ENCODE measurements at places on chromosomes 6 and 20.
A peak's percentile ranks its signal among the peaks of the same experiment; 100 is the strongest.

GRCh38 chr6:82750556-82750955, 315.1 kb downstream of the UBE3D start:
- peak; percentile 12 for DNase-seq

DNA sequence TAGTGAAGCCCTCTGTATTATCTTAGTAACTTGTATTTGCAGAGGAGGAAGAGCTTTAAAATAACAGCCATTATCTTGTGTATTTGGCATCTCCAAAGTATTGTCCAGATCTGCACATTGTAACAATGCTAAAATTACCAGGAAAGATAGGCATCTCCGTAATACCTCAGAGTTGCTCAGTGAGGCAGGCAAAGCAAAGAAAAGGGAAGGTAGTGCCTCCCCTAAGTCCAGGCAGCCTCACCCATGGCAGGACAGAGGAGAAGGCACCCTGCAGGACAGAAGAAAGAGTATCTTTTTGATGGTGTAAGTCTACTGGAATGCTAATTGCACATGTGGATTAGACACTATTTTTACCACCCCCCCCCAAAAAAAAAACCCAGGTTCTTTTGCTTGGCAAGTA, 13.6 kb upstream of the SSTR4 start:
- no peak for DNase-seq

GRCh38 chr20:2762578-2763131, 37.8 kb downstream of the CPXM1 start:
- DNase-seq: no peak

DNA sequence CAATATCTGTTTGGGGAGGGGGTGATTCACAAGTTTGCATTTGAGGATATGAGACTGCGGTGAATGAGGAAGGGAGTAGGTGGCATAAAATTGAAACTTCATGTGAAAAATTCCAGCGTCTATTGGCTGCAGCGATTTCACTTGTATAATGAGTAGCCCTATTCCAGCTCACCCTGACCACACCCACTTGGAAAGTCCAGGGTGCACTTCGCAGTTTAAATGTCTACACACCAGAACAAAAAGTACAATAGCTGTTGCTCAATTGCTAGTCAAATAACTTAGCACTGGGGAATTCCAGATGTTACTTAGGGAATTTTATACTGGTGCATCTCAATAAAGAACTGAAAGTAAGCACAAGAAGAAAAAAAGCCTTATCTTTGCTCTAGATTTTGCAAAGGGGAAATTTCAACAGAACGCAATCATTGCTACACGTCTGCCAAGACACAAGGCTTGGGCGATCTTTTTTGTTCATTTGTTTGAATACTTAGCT, 6.3 kb downstream of the TNFAIP3 start:
- DNase-seq: peak; percentile 43

- DNase-seq: no peak
These were observed 15.7 kb downstream of the ATG5 start for GRCh38 chr6:106309766-106310373.

DNA sequence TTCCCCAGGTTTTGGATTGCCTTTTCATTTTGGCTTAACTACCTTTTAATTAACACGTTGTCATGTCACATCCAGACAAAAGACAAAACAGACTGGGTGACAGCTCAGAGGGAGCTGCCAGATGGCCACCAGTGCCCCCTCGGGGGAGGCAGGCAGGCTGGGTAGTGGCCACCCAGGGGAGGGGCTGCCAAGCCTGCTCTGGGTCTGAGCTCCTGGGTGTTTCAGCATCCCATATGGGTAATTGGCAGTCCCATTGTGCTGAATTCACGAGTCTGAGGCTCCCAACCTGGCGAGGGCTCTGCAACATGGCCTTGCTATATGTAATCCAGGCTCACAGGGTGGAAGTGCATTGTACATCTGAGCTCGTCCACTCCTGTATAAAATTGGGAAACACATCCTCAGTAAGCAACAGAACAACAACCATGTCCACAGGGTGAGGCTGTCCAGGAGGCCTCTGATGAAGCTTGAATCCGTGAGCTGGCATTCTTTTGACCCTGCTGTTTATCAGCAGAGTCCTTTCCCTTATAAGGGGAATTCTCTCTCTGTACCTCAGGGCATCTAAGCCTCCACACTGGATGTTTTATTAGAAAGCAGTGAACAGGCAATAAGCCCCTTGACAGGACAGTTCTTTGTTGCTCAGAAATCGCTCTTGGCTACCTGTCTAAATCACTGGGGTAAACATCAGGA, 111.7 kb upstream of the SLC22A23 start:
- no peak for DNase-seq

GRCh38 chr20:39259808-39260207, 297.7 kb downstream of the DHX35 start:
- no peak for DNase-seq

- no peak for DNase-seq
These were observed 86.9 kb downstream of the SLC22A23 start for GRCh38 chr6:3369985-3370360.

GRCh38 chr6:3277251-3277650, 18.5 kb downstream of the PSMG4 start:
- DNase-seq: no peak

GRCh38 chr6:837380-837779, 144.4 kb upstream of the EXOC2 start:
- no peak for DNase-seq

DNA sequence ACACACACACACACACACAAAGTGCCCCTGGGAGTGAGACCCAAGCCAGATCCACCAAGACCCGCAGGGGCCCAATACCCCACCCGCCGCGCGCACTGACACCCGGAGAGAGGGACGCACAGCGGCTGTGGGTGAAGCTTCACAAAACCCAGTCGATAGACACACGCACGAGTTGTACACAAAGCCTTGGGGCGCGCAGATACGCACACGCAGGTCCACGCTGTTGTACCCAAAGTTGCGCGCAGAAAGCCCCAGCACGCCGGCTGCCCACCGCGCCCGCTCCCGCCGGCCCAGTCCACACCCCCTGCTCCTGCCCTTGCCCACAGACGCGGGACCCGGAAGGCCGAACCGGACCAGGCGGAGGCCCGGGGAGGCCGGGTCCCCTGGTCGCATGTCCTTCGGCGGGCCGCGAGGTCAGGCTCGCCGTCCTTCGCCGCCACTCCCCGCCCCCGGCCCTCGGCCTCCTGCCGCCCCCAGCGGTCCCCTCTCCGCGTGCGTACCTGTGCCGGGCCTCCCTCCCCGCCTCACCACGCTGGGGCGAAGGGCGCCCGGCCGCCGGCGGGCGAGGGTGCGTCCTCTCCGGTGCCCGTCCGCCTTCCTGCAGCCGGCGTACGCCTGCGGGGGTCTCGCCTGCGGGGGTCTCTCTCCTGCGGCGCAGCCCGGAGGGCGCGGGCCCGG, at the start of gene TMEM74B:
TMEM74B (minus strand) TSS at position 344 of the 678 bp plus-strand sequence. CDS start 1,180 bp downstream, outside the sequence.
- DNase-seq: no peak

DNA sequence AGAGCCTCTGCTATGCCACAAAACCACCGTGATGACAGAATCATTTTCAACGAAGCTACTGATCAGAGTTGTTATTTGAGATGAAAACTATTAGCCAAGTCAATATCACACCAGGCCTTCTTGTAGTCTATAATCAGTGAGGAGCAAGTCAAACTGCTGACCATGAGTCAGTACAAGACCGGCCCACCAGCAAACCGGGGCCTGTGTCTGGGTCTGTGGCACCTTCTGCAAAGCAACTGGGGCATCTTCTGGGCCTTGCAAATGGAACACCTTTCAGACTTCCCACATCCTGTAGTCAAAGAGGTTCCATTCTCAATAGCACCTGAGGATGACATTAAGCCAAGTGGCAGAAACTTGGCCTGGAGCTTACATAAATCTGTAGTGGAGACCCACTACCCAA, 38.5 kb downstream of the CPXM1 start:
- DNase-seq: no peak

GRCh38 chr20:46494077-46494476, 19.3 kb downstream of the ZNF334 start:
- no peak for DNase-seq

DNA sequence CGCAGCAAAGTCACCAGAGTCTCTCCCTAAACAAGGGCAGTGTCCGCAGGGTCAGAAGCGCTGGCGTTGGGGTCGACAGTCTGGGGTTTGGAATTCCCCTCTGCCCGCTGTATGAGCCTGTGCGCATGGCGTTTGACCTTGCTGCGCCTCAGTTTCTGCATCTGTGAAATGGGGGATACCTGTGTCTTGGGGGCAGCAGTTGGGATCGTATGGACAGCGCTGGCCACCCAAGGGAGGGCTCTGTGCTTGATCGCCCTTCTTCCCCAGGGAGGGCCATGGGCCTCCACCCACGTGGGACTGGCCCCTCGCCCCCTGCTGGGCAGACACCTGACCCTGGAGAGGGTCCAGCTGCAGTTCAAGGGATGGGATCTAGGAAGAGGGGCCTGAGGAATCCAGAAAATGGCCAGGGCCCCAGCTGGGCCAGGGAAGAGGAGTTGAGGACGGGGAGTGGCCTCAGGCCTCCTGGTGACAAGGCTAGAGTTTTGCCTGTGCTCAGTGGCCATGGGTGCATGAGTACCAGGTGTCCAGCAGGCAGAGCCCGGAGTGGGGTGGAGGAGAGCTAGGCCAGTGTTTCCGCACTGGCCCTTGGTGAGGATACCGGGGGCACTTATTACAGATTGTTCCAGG, 26.4 kb upstream of the PHACTR3 start:
- no peak for DNase-seq

GRCh38 chr6:33427585-33428223, 7.8 kb downstream of the SYNGAP1 start:
- DNase-seq: peak; percentile 65

DNA sequence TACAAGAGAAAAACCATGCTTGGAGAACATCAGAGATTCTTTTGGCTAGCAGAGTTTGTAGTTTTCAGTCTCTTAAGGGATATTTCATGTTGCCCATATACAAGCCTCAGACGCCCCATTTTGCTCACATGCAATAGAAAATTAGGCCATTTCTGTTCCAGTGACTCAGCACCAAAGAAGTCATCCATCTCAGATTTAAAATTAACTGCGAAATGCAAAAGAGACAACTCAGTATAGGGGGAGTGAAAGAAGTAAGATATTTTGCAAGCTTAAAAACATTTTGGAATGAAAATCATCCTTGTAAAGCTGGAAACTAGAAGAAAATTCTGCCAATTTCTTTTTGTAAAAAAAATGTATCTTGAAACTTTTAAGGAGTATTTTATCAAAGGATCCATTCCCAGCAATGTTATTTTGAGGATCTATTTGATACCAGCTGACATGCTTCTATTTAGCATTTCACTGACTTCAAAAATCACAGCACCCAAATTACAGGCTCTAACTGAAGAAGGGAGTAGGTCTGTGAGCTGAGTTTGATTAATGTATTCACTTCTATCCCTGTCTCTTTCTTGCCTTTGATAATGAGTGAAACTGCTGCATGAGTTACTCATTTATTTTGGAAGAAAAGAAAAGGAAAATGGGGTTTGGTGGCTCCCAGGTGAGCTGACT, 223.7 kb upstream of the SULF2 start:
- no peak for DNase-seq

GRCh38 chr6:159815410-159815809, 15.3 kb downstream of the PNLDC1 start:
- no peak for DNase-seq

DNA sequence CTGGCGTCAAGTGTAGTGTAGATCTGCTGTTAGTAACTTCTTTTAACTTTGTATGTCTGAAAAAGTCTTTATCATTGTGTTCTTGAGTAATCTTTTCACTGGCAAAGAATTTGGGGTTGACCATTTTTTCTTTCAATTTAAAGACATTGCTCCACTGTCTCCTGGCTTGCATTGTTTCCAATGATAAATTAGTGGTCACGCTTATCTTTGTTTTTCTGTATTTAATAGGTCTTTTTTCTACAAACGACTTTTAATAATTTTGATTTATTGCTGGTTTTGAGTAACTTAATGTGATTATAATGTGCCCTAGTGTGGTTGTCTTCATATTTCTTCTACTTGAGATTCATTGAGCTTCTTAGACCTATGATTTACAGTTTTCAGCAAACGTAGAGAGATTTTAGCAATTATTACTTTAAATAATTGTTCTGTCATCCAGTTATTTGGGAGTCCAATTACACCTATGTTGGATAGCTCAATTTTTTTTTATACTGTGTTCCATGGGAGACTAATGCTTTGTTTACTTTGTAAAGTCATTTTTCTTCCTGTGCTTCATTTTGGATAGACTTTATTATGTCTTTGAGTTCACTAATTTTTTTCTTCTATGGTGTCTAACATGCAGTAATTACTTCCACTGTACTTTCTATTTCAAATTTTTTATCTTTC, 38.3 kb upstream of the HEY2 start:
- DNase-seq: no peak

GRCh38 chr20:58040447-58041290, 187.8 kb downstream of the ANKRD60 start:
- DNase-seq: no peak

DNA sequence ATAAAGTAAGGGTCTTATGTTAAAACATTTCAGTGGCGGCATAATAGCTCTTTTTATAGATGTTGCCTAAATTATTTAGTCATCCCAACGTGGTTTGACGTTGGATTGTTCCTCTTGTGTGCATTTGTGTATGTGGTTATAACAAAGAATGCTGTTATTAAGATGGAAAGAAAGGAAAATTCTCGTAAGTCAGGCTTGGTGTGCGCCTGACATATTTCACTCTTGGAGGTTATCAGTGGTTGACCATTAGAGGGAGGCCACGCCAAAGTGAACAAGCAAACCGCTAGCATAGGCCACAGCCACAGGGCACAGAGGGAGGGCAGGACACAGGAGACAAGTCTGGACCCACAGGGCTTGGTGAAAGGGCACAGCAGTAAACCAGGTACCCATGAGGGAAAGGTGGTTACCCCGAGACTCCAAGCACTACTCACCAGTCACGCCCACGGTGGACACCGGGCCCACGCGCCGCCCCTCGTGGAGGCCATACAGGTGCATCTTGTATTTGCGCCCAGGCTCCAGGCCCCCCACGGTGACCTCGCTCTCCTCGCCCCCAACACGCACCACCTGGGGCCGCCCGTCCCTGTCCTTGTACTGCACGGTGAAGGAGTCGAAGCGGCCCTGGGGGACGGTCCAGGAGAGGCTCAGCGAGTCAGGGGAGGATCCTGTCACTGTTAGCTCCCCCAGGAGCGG, 22.9 kb downstream of the CYP21A2 start:
- DNase-seq: no peak

- DNase-seq: peak; percentile 32
These were observed 19.1 kb upstream of the HLA-DQB1 start for GRCh38 chr6:32685603-32686002.

DNA sequence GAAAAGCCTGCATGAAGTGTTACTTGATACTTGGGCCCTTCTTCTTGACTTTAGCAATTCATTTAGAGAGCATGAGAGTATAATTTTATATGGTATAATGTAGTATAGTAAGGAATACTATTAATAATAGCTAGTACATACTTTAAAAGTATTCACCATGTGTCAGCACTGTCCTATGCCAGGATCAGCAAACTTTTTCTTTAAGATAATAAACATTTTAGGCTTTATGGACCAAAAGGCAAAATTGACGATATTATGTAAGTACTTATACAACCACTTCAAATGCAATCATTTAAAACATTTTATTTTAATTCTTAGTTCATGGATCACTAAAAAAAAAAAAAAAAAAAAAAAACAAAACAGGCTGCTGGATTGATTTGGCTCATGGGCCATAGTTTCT, 163.9 kb downstream of the IBTK start:
- no peak for DNase-seq

- DNase-seq: no peak
These were observed 201.0 kb upstream of the EYS start for GRCh38 chr6:65908065-65908464.

Data from Ammon's horn (tissue), 1 donor.